H9 (cell line): ENCODE measurements at places on chromosomes 6 and 20. TPM values are rescaled to one million over a fixed set of nuclear protein-coding genes. Genes with fewer than 3 reads are reported as not detected.

The RSPH9 gene
- 0.39 and 0.50 TPM in 2 replicates for total RNA-seq

The SLC22A16 gene
- total RNA-seq = not detected in 2 replicates

DNA sequence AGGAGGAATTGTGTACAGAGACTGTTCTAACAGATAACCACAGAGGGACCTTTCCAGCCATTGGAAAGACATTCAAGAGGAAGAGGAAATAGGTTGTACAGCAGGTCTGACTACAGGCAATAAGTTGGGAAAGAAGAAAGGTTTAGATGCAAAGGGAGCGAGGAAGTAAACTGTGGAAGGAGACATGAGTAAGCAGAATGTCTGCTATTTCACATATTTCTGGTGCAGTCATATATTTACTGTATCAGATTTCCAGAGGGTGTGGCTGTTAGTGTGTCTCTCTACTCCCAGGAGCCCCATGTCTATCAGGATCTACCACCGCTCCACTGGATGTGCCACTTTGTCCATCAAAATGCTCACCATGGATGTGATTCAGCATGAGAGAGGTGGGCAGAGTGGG is 25.9 kb downstream of the MRS2 start:
- DNase-seq = no peak

DNA sequence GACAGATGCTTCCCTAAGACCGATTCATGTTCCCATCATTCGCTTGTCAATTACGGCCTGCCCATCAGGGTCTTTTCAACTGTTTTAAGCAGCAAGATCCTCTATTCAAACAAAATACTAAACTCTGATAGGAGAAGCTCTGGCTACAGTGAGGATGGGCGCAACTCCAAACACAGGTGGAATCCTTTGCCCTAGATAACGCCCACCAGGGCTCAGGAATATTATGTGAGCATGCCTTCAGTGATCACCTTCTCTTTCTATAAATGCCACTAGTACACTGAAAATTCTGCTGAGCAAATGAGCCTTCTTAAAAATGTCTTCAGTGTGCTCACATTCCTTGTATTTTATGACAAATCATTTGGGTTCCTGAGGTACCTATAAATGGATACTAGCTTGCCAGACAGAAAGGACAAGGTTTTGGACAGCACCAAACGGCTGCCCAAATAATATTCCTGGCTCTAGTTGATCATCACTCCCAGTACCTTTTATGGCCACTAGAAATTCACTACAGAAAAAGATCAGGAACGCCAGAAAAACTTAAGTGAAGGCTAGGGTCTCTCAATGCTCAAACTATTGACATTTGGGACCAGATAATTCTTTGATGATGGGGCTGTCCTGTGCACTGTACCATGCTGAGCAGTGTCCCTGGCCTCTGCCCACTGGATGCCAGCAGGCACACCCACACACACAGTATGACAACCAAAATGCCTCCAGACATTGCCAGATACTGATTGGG is 13.1 kb downstream of the ZNF217 start:
- DNase-seq = no peak

DNA sequence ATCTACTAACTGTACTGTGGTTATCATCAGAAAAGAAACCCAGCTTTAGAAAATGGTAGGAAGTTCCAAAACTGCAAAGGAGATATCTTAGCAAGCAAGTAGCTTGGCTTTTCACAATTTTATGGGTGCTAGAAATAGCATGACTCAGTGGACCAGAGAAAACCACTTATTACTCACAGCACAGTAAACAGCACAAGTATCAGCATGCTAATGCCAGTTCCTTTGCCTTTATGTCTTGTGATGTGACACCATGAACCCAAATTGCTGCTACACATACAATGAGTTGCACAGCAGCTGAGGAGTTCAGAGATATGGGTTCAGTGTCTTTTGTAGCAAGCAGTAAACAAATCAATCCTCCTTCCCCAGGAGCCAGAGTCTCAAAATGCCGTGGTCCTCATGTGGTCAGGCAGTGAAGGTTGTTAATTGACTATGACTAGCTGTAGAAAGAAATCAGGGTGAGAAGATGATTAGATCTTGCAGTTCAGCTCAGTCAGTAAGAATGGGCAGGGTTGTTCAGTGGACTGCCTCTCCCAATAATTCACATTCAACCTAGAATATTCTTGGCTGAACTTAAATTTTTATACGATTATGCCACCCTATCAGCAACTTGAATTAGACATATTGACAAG is 73.3 kb downstream of the OPRM1 start:
- no peak for DNase-seq

GRCh38 chr6:42125231-42125630 is 17.2 kb downstream of the C6orf132 start:
- no peak for DNase-seq

DNA sequence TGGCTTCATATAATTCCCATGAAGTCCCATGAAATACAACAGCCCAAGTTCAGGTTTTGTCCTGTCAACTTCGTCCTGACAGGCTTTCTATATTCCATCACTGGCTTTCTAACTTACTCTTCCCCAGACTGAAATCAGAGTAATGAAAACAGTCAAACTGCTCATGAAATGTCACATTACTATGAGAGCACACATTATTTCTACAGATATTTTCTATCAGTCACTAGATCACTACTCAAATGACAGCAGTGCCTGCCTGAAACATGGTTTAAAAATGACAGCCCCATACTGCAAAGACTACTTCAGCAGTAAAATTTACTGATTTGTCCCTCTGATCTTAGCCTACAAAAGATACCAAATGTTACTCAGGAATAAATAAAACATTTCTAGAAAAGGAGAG is 442.9 kb upstream of the SOX4 start:
- no peak for DNase-seq
